Esophagus muscularis mucosa (tissue), 4 donors: ENCODE measurements at places on chromosomes 2 and 18. TPM values are rescaled to one million over a fixed set of nuclear protein-coding genes. Genes with fewer than 3 reads are reported as not detected.

- H3K36me3 ChIP-seq = no peaks in the 10 kb centered on the region
- no peaks in the 10 kb centered on the region for H3K4me1 ChIP-seq
- H3K4me3 ChIP-seq = no peak overlapping the region
- no peaks in the 10 kb centered on the region for H3K27me3 ChIP-seq
- DNase-seq = no peak
- H3K27ac ChIP-seq = no peak overlapping the region
Observed at GRCh38 chr2:146678516-146678915, 1166.3 kb upstream of the ACVR2A start.

GRCh38 chr2:149538138-149538833, 49.3 kb downstream of the MMADHC start:
- no peaks in the 10 kb centered on the region for H3K4me1 ChIP-seq
- no peak for DNase-seq
- no peak overlapping the region for H3K4me3 ChIP-seq
- no peaks in the 10 kb centered on the region for H3K36me3 ChIP-seq
- H3K27me3 ChIP-seq = no peaks in the 10 kb centered on the region
- no peak overlapping the region for H3K27ac ChIP-seq

- H3K36me3 ChIP-seq = no peaks in the 10 kb centered on the region
- no peak overlapping the region for H3K4me3 ChIP-seq
- no peaks in the 10 kb centered on the region for H3K27me3 ChIP-seq
- DNase-seq = no peak
Observed at GRCh38 chr18:58396966-58397365, 231.9 kb downstream of the ALPK2 start.

- no peaks in the 10 kb centered on the region for H3K4me1 ChIP-seq
- H3K4me3 ChIP-seq = no peak overlapping the region
- H3K27me3 ChIP-seq = no peaks in the 10 kb centered on the region
- no peak overlapping the region for H3K27ac ChIP-seq
Observed at GRCh38 chr2:41900101-41900577, 147.7 kb upstream of the PKDCC start.

DNA sequence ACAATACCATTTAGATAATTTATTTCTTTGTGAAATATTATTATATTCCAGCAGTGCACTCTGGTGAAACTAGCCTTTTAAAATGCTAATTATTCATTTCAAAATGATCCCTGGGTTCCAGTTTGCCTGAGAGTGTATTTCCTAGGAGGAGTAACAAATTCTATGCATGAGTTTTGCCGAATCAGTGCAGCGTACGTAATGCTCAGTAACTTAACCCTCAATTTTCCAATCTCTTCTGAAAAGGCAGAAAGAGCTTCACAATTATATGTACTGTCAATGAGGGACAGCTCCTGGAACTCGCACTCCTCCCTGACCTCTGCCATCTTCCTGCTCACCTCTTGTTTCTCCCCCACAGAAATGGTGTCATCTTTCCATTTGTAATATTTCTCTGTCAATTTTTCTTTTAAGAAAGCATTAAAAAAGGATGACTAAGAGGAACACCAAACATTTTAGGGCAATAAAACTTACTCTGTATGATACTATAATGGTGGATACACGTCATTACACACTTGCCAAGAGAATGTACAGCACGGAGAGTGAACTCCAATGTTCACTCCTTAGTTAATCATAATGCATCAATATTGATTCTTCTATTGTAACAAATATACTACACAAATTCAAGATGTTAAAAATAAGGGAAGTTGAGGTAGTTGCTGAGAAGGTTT, 25.7 kb upstream of the XIRP2 start:
- no peak for DNase-seq
- H3K4me3 ChIP-seq = no peak overlapping the region
- no peaks in the 10 kb centered on the region for H3K4me1 ChIP-seq
- no peaks in the 10 kb centered on the region for H3K36me3 ChIP-seq
- no peaks in the 10 kb centered on the region for H3K27me3 ChIP-seq

DNA sequence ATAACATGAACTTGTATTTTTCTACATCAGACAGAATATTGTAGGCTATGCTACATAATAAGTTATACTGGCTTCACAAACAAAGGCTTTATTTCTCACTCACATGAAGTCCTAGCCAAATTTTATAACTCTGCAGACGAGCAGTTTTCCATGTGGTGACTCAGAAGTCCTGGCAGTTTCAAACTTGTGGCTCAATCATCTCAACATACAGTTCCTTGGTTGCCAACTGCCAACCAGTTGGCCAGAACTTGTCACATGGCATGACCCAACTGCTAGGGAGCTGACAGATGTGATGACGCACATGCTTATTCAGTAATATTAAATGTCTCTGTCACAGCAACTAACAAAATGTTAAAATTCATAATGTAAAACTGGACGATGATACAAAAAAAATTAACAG, 63.8 kb upstream of the ZC3H15 start:
- H3K27ac ChIP-seq = no peak overlapping the region
- no peak for DNase-seq
- H3K36me3 ChIP-seq = no peaks in the 10 kb centered on the region

Gene RTP5
- total RNA-seq = not detected

Gene TNFRSF11A
- total RNA-seq = 3.9 TPM

Gene CFAP65
- not detected for total RNA-seq
